ENCODE measurements at places on chromosomes 12 and 14.

- DNase-seq: no peak
Measured at GRCh38 chr14:67986131-67986841, 166.7 kb downstream of the RAD51B start.

- DNase-seq: no peak
Measured at GRCh38 chr12:4572680-4573079, 10.7 kb downstream of the DYRK4 start.

- no peak for DNase-seq
Measured at GRCh38 chr14:57611555-57612075, 118.0 kb upstream of the CCDC198 start.

DNA sequence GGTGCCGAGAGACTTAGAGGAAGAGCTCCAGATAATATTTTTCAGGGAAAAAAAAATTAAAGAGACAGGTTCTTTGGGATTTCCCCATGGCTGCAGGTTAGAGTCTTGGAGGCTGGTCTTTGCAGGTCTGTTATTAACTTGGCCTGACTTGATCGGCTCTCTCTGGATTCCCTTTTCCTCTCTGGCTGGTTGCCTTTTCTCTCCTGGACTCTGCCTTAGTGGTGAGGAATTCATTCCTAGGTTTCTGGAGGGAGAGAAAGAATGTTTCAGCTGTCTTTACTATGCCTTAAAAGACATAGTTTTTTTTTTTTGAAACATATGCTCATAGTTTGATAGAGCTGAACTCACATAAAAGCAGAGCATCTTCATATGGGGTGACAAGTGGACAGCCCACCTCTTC is 336.3 kb downstream of the BMP4 start:
- no peak for DNase-seq

DNA sequence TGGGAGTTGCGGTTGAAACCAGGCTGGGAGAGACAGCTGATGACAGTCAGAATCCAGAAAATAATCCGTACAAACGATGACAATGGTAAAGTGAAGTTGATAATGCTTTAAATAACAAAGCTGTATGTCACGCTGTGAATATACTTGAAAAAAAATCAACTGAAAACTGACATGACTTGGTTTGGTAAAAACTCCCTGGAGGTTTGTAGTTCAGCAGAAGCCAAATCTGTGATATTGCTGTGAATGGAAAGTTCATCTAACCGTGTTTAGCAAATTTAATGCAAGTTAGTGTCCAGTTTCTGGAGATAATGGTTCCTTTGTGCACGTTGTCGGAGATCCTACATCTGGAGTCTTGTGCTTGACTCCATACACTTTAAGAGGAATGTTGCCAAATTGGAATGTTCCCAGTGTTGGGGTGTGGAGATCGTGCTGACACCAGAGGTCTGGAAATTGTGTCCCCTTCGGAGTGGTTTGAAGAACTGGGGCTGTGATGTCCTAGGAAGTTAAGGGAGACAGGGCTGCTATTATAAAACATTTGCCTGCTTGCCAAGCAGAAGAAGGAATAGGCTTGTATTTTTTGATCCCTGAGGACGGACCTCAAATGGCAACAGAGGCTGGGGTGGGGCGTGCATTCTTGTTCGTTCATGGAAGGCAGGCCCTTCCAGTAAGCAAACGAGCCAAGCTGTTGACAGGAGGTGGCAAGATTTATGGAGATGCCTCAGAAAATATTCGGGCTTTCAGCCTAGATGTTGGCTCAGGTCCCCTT is 30.6 kb downstream of the PPFIBP1 start:
- DNase-seq: no peak

DNA sequence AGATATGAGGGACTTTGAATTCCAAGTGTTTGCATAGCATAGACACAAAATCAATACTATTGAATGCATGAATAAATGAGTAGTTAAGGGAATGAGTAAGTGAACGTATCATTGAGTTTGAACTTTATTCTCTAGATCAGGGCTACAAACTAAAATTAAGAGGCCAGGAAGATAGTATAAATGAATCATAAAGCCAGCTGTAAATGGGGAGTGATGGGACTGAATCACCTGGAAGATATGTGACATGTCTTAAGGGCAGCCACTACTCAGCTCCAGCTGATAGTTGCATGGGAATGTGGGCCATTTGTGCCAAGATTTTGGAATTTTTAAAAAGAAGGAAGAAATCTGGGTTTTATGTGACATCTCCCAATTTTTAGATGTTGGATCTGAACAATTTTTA is 229.9 kb downstream of the AKAP6 start:
- DNase-seq: no peak

DNA sequence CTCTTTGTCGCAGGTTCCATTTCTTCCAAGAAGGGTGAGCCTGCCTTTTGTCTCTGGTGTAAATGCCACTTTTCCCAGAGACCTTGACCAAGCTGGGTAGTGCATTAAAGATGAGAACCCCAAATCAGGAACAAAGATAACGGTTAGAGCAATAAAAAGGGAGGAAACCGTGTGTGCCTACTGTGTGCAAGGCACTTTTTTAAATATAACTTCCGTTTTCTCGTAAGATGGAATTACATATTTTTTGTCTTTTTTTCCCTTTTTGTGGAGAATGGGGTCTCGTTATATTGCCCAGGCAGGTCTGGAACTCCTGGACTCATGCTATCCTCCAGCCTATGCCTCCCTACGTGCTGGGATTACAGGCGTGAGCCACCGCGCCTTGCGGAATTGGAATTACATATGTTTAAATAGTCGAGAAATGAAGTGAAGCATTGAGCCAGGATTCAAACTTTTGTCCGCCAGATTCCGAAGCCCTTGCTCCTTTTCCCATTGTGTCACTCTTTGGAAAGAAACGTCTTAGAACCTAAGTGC is 506 bp upstream of the NABP2 start:
- DNase-seq: no peak

- no peak for DNase-seq
Measured at GRCh38 chr12:91093341-91093740, 18.0 kb downstream of the LUM start.

DNA sequence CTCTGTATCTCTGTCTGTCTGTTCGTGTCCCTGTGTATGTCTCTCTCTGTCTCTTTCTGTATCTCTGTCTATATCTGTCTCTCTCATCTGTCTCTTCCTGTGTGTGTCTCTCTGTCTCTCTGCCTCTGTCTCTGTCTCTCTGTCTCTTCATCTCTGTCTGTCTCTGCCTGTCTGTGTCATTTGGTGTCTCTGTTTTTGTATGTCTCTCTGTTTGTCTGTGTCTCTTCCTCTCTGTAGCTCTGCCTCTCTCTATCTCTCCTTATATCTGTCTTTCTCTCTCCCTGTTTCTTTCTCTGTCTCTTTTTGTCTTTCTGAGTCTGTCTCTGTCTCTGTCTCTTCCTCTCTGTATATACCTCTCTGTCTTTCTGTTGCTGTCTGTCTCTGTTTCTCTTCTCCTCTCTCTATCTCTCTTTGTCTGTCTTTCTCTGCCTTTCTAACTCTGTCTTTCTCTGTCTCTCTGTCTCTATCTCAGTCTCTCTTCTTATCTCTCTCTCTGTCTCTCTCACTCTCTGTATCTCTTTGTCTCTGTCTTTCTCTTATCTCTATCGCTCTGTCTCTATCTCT is 50.2 kb downstream of the TMEM121 start:
- DNase-seq: no peak

DNA sequence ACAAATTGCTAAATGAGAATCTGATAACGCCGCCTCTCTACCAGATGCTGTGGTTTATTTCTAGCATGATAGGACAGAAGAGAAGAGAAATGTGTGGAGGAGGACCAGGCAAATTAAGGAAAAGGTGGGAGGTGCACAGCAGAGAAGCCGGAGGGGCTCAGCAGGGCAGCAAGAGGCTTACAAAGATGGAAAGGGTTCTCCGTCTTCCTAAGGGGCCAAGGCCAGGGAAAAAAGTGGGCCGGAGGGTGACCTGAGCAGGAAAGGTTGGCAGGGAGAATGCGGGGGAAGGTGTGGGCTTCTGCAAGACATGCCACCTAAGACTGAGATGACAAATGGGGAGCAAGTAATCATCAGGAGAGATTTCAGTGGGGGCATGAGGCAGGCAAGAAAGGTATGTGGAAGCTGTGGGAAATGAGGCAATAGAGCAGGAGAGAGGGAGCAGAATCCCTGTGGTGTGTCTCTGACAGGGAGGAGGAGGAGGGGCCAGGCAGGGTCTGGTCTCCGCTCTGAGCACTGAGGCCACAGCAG is 18.7 kb downstream of the MANSC1 start:
- no peak for DNase-seq

- no peak for DNase-seq
Measured at GRCh38 chr12:75116646-75117198, 92.9 kb downstream of the KCNC2 start.

DNA sequence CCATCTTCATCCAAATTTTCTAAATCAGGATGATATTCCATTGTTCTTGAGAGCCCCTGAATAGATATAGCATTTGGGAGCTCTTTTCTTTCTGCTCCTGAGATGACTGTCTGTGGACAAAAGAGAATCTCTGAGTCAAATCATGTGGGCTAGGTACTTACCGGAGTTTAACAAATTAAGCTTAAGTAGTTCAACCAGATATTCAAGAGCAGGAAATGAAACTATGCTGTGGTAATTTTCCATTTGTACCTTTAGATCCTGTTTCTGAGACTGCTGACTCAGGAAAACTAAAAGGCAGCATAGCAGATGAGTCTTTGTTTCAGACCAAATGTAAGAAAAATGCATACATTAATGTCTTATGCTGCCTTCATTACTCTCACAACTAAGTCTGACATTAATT is at the start of gene CLEC7A:
Gene CLEC7A, minus strand, starts transcription at position 158 of the 400 bp plus-strand sequence. Its CDS starts 117 bp downstream, at position 41.
- peak; percentile 28 for DNase-seq

- no peak for DNase-seq
Measured at GRCh38 chr14:104404922-104405321, 174.6 kb upstream of the C14orf180 start.

GRCh38 chr14:76424359-76424758 is 48.4 kb downstream of the ESRRB start:
- DNase-seq: no peak

GRCh38 chr12:106045251-106045674 is 93.5 kb downstream of the NUAK1 start:
- no peak for DNase-seq

DNA sequence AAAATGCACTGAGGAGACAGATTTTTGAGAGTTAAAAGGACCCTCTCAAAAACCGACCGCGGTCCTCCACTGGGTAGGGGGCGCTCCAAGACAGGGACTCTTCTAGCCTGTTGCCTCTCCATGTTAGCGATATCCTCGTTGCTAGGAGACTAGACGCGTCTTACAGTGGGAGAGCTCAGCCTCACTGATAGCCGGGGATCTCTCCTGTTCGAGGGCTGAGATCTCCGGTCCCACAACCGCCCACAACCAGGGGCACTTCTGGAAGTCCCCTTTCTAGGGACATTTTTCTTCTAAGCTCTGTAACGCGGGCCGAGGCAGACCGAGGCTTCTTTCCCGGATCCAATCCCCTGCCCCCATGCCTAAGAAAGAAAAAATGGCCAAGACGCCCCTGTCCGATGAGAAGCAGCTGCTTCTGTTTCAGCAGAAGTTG is 21.3 kb downstream of the FKBP11 start:
- DNase-seq: peak; percentile 74

- no peak for DNase-seq
Measured at GRCh38 chr14:32427726-32428528, 98.8 kb downstream of the AKAP6 start.

DNA sequence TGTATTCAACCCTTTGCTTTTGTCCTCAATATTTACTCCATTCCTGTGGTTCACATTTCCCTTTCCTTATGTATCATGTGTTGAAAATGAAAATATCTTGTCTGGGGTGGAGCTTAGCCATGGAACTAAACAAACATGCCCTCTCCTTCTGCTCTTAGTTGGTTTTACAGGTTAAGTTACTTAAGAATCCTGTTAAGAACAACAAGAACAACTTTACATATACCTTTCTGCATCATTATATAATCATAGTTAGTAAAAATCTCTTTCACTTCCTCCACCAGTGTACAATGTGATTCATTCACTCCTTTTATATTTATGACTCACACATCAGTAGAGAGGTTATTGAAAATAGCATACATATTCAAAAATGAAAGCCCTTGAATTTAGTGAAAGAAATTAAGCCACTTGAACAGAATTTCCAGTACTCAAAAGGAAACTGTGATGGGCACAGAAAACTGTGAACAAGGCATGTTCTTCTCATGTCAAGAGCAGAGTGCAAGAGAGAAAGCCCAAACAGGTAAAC is 307.7 kb downstream of the CCDC91 start:
- peak; percentile 7 for DNase-seq

GRCh38 chr14:72558721-72559120 is 335.2 kb downstream of the DPF3 start:
- DNase-seq: no peak

- DNase-seq: no peak
Measured at GRCh38 chr12:122747224-122748135, 5.1 kb upstream of the DENR start.

GRCh38 chr12:132273992-132274334 is 55.4 kb downstream of the GALNT9 start:
- DNase-seq: no peak

DNA sequence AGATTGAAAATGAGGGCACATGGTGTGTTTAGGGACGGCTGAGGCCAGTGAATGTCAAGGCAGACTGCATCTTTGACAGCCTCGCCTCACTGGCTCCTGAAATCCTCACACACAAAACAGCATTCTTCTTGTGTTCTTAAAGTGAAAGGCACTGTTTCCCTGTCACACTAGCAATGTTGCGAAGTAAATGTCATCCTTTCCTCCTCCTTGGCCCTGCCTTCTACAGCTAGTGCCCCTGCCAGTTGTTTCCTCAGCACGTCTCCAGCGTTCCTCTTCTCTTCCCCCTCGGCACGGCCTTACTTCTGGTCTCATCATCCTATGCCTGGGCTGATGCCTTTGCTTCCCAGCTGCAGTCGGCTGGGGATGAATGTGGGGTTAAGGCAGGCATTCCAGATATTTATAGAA is 129.4 kb upstream of the DNM1L start:
- DNase-seq: no peak

DNA sequence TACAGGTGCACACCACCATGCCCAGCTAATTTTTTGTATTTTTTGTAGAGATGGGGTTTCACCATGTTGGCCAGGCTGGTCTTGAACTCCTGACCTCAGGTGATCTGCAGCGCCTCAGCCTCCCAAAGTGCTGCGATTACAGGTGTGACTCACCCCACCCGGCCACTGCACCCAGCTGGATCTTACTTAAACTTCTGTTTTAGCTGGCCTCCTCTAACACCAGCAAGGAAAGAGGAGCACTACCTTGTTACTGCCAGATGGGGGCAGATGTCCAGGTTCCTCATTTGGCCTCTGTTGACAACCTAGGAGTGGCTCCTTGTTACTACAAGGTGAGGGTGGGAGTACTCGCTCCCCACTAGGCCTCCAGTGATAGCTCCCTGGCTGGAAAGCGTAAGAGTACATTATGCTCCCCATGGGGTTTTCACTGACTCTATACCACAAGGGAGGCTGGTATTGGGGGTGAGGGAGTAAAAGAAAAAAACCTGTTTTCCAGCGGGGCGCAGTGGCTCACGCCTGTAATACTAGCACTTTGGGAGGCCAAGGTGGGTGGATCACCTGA is 13.2 kb upstream of the ARF6 start:
- DNase-seq: peak; percentile 55

GRCh38 chr12:67759829-67760228 is 111.3 kb downstream of the DYRK2 start:
- no peak for DNase-seq

- DNase-seq: no peak
Measured at GRCh38 chr14:100409651-100410050, 86.5 kb downstream of the SLC25A47 start.
